ENCODE measurements at places on chromosomes 6 and 20.

DNA sequence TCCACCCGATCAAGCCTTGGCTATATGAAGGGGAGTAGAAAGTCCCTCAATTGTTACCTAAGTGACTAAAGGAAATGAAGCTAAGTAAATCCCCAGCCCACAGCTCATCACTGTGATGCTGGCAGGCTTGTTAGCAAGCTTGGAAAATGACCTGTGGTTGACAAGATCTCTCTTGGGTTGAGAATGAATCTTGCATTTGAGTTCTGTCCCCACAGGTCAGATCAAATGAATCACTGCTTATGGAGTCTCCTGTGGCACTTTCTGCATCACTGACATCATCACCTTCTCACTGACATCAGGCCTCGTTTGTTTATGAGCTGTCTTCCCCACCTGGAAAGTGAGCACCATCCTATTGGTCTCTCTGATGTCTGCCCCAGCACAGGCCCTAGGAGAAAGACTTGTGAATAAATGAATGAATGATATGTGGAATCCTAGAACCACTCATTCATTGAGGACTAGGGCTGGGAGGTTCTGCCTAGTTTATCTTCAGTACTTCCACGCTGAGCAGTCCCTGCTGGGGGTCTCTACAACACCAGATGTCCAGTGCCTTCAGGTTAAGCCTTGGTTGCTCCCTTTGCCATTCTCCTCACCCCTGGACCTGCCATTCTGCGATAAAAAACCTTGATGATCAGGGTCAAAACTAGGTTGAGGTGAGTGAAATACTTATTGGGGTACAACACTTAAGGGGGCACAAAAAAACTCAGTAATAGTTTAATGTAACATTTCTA lies 318.4 kb upstream of the MOCS1 start:
- DNase-seq: no peak

GRCh38 chr6:125273965-125274364 lies 27.8 kb downstream of the HDDC2 start:
- no peak for DNase-seq

GRCh38 chr20:24531202-24531601 lies 61.8 kb downstream of the SYNDIG1 start:
- no peak for DNase-seq

GRCh38 chr6:29619578-29620160 lies 13.3 kb downstream of the GABBR1 start:
- DNase-seq: no peak

GRCh38 chr6:100420711-100421110 lies 44.0 kb downstream of the SIM1 start:
- no peak for DNase-seq

- DNase-seq: no peak
Measured at GRCh38 chr20:23541776-23542175, 26.5 kb downstream of the CST9L start.

DNA sequence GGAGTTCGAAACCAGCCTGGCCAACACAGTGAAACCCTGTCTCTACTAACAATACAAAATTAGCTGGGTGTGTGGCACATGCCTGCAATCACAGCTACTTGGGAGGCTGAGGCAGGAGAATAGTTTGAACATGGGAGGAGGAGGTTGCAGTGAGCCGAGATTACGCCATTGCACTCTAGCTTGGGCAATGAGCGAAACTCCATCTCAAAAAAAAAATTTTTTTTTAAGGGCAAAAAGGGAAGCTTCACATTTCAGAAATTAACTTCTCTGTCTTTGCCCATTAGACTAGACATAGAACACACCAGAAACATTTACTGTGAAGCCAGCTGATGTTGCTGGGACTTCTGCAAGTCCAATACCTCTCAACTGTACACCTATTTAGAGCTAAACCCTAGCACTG lies 90.8 kb upstream of the HDAC2 start:
- DNase-seq: no peak

GRCh38 chr6:42370323-42370985 lies 81.3 kb downstream of the TRERF1 start:
- DNase-seq: peak; percentile 24

DNA sequence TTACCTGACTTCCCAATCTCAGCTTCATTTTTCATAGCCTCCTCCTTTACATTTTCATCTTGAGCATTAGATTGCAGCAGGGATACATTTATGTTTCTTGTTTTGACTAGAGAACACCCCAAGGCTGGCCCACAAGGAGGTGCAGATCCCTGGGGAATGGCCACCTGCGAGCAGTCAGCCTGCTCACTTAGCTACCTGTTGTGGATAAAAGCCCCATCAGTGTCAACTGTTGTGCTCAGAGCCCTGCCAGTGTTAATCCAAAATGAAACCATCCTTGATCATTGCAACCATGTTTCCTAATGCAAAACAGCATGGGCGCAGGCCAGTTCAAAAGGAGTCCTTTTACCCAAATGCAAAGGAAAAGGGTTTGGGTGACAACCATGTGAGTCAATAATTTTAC lies 50.8 kb downstream of the CNR1 start:
- no peak for DNase-seq

GRCh38 chr20:11324990-11325389 lies 592.7 kb upstream of the BTBD3 start:
- DNase-seq: no peak

DNA sequence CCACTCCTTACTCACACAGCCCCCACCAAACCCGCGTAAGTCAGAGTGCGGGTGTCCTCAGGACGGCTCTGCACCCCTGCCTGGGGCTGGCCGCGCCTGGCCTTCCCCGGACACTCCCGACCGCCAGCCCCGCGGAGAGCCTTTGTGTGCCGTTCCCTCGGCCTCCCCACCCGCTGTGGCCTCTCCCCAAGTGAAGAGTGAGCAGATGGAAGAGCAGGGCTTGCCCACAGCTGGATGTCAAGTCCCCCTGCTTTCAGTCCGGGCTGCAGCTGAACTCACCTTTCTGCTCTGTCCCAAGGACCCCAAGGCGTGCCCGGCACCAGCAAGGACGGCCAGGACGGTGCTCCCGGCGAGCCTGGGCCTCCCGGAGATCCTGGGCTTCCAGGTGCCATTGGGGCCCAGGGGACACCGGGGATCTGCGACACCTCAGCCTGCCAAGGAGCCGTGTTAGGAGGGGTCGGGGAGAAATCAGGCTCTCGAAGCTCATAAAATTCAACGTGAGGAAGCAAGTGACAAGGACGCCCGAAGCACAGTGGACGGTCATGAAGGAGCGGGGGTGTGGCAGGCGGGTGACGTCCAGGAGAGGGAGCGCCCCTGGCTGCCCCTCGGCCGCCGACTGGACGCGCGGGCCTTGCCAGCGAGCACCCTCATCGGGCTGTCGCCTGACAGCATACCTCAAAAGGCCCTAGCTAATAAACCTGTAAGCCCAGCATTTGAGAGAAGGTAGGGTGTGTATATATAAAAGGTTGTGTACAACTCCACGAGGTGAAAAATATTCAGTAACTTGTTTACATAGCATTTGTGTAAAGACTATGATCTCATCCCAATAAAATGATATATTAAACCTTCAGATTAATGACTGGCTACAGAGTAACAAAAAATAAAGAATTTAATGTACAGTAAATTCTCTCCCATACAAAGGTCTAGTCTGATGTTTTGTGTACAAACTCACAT lies 21.1 kb downstream of the TCFL5 start:
- DNase-seq: no peak

- no peak for DNase-seq
Measured at GRCh38 chr6:151101161-151101815, 138.5 kb upstream of the AKAP12 start.

DNA sequence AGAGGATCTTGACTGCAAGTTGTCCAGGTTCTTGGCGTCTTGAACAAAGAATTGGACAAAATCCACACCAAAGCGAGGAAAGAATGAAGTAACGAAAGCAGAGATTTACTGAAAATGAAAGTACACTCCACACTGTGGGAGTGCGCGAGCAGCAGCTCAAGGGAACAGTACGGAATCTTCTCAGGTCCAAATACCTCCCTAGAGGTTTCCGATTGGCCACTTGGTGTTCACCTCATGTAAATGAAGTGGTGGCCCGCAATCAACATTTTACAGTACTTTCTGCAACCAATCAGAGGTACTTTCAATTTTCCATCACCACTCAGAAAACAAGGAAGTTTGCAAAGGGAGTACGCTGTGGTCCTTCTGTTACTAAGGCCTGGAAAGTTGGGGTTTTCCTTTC lies 122.4 kb downstream of the PTPRK start:
- no peak for DNase-seq

- no peak for DNase-seq
Measured at GRCh38 chr20:23203951-23204730, 118.0 kb upstream of the CD93 start.

- DNase-seq: no peak
Measured at GRCh38 chr6:157406661-157407060, 25.7 kb downstream of the ZDHHC14 start.

GRCh38 chr6:149318581-149319286 lies 1.2 kb downstream of the TAB2 start:
- DNase-seq: peak; percentile 52

- no peak for DNase-seq
Measured at GRCh38 chr6:7471171-7471570, 70.3 kb upstream of the DSP start.

DNA sequence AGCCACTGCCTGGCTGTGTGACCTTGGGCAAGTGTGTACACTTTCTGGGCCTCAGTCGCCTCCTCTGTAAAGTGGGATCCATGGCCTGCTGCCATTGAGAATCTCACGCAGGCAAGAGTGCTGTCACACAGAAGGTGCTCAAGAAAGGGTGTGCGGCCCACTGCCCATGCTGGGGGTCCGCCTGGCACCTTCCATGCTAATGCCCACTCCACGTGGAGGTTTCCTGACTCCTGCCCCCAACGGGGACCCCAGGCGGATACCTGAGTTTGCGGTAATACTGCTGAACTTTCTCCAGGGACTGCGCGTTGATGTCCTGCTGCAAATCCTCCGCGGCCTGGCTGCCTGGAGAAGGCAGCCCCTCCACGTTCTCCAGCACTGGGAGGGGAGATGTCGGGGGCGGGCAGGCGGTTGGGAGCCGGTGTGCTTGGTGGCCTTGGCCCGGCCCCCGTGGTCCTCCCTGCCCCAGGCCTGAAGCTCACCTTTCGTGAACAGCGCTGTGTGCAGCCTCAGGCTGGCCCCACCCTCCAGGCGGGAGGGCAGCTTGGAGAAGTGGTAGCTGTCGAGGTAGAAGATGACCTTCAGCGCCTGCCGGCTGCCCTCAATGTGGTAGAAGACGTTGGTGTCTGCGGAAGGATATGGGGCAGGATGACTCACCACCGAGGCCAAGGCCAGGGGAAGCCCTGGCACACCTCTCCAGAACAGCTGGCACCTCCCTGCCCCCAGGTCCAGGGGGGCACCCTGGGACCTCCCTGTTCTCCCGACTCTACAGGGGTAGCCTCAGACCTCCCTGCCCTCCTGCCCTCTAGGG lies 195.6 kb downstream of the PREX1 start:
- no peak for DNase-seq

- no peak for DNase-seq
Measured at GRCh38 chr6:40371621-40372020, 215.5 kb downstream of the LRFN2 start.

GRCh38 chr6:56959938-56960337 lies 5.0 kb downstream of the BEND6 start:
- no peak for DNase-seq

DNA sequence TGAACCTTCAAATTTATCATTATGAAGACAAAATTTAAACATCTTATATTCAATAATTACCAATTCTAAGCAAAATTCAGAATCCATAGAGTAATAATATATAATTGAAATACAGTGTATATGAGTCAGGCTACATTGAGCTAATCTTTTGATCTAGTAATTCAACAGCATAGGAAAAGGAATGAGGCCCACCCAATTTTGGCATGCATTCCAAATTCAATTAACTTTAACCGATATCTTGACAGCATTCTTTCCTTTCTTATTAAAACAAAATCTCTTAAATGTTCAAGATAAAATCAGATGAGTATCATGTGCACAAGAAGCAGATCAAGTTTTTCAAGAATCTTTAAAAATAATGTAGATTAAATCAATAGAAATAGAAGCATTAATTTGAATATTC lies 132.9 kb upstream of the QKI start:
- no peak for DNase-seq

DNA sequence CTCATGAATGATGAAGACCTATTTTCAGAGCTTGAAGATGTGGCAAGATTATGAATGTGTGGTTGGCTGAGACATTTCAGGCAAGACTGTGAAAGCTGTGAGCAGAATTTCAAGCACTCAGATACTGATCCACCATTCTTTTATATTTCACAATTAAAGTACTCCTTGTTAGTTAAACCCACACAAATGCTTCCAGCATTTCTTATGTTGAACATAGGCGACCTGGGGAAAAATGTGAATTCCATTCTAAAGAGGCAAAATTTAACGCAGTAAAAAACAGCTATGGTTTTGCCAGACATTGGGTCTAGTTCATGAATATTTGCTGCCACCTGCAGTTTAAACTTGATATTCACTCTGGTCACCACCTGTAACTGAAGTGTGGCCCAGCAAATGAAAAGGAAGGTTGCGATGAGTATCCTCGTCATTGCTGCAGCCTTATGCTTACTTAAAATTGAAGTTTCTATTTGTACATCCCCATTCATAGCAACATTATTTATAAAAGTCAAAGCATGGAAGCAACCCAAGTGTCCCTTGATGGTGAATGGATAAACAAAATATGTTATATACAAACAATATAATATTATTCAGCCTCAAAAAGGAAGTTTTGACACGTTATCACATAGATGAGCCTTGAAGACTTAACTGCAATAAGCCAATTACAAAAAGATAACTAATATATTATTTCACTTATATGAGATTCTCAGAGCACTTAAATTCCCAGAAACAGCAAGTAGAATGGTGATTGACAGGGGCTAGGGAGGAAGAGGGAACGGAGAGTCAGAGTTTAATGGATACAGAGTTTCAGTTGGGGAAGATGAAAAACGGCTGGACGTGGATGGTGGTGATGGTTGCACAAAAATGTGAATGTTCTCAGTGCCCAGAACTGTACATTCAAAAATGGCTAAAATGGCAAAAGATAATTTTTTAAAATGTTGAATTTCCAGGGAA lies 32.4 kb upstream of the FAM184A start:
- DNase-seq: no peak

DNA sequence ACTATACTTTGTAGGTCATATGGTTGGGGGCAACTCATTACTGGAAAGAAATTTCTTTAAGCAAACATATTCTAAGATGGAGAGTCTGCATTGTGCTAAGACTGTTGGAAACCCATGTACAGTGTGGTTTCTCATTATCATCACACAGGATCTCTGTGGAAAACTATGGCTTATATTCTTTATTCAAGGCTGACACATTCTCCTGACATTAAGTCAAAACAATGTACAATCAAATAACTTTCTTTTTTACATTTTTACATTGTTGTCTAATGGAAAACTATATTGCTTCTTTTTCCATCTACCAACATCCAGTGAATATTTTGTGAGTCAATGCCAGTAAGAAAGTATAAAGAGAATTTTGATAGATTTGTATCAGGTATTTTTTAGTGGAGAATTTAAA lies 417.6 kb downstream of the GRIK2 start:
- DNase-seq: no peak

DNA sequence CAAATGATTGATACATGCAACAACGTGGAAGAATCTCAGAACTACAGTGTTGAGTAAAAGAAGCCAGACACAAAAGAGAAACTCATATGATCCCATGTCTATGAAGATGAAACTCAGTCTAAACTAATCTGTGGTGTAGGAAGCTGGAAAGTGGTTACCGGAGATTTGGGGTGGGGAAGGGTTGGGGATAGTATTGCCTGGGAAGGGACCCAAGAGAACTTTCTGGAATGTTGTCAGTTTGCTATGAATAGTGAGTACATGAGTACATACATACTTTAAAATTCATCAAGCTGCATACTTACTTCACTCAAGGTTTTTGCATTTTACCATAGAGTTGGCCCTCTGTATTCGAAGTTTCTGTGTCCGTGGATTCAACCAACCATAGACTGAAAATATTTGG lies 106.0 kb downstream of the SAMD5 start:
- DNase-seq: no peak

- DNase-seq: no peak
Measured at GRCh38 chr20:40563296-40563950, 125.6 kb downstream of the MAFB start.

Measured in right forelimb (tissue), 1 donor.